Heart right ventricle (tissue), 16 donors: ENCODE measurements at places on chromosomes 7 and 10. TPM values are rescaled to one million over a fixed set of nuclear protein-coding genes. Genes with fewer than 3 reads are reported as not detected.

GRCh38 chr10:95260397-95260881 is 30.4 kb downstream of the PDLIM1 start:
- no peak for DNase-seq

DNA sequence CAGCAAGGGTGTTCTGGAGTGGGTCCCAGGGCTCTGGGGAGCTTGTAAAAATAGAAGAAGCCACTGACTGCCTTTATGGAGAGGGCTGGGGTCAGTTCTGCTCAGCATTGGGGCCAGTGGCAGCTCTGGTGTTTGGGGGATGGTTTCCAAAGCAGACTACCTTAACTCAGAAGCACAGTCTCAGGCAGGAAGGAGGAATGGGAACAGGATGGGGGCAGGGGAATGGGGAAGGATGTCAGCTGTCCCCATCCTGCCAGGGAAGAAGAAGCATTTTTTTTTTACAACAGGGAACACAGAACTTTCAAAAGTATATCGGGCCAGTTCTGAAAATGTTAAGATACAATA is 28.8 kb downstream of the TSPAN15 start:
- peak; percentile 46 for DNase-seq

DNA sequence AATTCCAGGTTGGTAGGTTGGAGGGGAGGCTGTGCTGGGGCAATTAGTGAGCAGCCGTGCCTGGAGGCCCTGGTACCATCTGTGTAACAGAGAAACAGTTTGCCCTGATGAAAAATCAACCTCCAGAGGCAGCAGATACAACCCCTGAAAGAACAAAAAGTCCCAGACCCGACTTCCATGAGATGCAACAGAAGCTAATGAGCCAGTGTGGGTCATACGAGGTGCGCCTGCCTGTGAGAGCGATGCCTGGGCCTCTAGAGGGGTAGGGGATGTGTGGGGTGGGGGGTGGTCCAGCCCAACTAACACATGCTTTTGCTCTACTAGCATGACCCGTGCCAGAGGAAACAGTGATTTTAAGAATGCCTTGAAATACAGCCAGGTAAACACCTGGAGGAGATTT is 39.3 kb downstream of the CELF2 start:
- no peak for DNase-seq

Gene CYP26C1
- total RNA-seq, result not detected

Gene DRGX
- not detected for total RNA-seq
